ENCODE measurements at places on chromosomes 12 and 14. TPM values are rescaled to one million over a fixed set of nuclear protein-coding genes. Genes with fewer than 3 reads are reported as not detected.

DNA sequence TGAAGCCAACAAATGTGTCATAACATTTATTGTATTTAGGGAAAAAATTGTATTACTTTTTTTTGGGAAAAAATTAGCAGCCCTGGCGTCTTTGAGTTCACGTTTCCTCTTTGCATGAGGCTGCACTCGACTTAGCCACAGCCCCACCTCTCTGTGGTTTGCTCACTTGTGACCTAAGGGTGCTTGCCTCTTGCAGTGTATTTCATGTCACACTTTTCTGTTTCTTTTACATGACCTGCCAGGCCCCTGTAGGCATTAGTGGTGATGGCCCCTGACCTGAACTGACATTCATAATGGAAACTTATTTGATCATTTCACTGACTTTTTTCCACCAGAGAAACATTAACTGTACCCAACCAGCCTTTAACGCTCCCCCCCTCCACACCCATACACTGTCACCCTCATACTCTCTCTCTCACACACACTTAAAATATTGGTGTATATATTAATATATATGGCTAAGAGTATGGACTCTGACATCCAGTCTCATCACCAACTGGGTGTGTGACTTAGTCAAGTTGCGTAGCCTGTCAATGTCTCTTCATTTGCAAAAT, 122.9 kb downstream of the PRKCH start:
- peak; percentile 6 for DNase-seq

The SAMD4A gene
- 7.7 TPM for total RNA-seq

- no peak for DNase-seq
Observed at GRCh38 chr12:124332900-124333299, 38.0 kb downstream of the RFLNA start.

The CLEC2A gene
- not detected for total RNA-seq

DNA sequence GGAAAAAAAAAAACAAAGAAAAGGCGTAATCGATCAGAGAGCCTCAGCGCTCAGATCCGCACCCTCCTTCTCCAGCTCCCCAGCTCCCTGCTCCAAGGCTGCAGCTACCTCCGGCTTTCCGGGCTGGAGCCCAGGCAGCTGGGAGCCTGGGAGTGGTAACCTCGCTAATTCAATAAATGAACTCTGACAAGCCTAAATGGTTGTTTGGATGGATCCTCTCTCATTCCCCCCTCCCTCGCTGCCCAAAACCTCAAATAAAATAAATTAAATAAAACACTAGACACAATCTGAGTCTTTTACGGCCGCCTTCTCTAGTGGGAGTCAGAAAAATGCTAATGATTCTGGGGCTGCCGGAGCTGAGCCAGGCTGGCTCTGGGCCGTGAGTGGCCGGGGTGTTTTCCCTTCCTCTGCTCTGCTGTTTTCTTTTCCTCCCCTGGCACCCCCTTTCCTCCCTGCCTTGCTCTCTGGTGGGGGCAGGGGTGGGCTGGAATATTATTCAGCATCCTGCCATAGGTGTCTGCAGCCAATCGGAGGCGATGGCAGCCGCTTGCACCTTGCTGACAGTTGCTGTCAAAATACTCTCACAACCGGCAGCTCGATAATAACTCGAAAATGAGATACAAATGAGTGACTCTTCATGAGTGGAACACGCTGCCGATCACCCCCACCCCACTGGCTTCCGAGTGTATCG, 76.1 kb downstream of the RBM19 start:
- no peak for DNase-seq

The TMEM260 gene
- 10.4 TPM for total RNA-seq

The PIWIL1 gene
- total RNA-seq, result not detected

GRCh38 chr14:49972131-49972671, 79.3 kb downstream of the ARF6 start:
- peak; percentile 80 for DNase-seq

DNA sequence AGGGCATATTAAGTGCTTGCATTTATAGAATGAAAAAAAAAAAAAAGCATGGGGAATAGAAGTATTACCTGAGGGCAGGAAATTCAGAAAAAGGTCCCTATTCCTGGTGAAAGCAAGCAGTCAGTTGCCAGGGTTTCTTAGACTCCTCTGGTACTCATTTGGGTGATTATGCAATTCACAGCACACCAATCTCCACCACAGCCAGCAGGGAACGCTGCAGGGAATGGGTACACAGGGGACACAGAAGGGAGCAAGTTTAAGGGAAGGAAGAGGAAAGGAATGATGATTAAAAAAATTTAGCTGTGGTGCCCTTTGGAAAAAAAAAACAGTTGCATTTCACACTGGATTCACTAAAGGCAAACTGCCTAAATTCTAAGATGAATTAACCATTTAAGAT, 14.2 kb downstream of the BLTP3B start:
- DNase-seq, result peak; percentile 54

All from M059J (cell line).